K562 (cell line): ENCODE measurements at places on chromosomes 7 and 10. TPM values are rescaled to one million over a fixed set of nuclear protein-coding genes. Genes with fewer than 3 reads are reported as not detected.

The GIMAP6 gene
- total RNA-seq: 0.38 and 0.49 TPM in 2 replicates

The CALML3 gene
- total RNA-seq: not detected in 2 replicates

The TMEM196 gene
- total RNA-seq: not detected in 2 replicates

DNA sequence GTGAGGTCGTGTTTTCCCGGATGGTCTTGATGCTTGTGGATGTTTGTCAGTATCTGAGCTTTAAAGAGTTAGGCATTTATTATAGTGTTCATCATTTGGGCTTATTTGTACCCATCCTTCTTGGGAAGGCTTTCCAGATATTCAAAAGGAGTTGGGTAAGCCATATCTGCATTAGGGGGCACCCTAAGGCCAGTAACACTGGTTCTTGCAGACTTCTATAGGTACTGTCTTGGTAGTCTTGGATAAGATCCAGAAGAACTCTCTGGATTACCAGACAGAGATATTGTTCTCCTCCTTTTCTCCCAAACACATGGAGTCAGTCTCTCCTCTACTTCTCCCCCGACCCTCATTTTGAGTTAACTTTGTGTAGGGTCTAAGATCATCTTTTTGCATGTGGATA, 92.8 kb downstream of the SDK1 start:
- no peaks in the 10 kb centered on the region for H3K4me1 ChIP-seq
- H3K36me3 ChIP-seq: no peaks in the 10 kb centered on the region
- no peak for DNase-seq

DNA sequence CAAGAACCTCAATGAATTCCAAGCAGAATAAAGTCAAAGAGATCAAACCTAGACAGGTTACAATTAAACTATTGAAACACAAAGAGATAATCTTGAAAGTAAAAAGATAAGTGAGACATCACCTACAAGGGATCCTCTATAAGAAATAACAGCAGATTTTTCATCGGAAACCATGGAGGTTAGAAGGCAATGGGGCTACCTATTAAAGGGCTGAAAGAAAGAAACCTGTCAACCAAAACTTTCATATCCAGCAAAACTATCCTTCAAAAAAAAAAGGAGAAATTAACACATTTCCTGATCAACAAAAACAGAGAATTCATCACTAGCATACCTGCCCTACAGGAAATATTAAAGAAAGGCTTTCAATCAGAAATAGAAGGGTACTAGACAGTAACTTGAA, 244.9 kb downstream of the ARHGAP12 start:
- H3K36me3 ChIP-seq: no peaks in the 10 kb centered on the region
- no peak overlapping the region for H3K27ac ChIP-seq
- no peaks in the 10 kb centered on the region for H3K4me1 ChIP-seq
- no peak overlapping the region for H3K4me3 ChIP-seq
- no peak for DNase-seq

DNA sequence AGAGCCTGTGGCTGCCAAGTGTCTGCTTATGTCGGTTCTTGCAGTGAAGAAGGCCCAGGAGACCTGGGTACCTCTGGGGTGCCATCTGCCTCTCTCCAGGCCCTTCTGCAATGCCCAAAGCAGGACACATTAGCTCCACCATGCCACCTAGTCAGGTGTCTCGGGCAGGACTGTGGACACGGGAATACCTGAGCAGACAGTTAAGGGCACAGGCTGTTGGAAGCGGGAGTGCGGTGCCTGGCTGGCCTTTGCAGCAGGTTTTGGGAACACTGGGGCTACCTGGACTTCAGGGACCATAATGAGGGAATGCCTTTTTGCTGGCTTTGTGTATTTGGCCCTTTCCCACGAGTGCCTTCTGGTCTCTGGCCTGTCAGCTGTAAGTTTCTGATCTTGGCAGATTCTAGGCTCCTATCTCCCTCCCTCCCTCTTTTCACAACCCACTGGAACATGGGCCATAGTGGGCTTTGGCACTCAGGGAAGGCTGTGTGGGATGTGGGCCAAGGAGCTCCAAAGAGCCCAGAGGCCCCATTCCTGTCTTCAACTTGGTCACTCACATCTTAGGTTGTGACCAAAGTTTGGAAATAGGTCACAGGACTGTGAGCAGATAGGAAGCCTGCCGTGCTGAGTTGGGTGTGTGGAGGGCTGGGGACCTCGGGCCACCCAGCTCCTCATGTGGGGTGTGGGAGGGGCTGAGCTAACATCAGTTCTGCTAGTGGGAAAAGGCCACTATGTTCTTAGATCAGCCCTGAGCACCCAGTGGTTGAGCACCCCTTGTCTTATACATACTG, 41.5 kb upstream of the CXCL12 start:
- no peaks in the 10 kb centered on the region for H3K4me1 ChIP-seq
- no peaks in the 10 kb centered on the region; the same call in 1 of the 2 replicates for H3K27me3 ChIP-seq
- H3K36me3 ChIP-seq: no peaks in the 10 kb centered on the region
- H3K27ac ChIP-seq: no peak overlapping the region

DNA sequence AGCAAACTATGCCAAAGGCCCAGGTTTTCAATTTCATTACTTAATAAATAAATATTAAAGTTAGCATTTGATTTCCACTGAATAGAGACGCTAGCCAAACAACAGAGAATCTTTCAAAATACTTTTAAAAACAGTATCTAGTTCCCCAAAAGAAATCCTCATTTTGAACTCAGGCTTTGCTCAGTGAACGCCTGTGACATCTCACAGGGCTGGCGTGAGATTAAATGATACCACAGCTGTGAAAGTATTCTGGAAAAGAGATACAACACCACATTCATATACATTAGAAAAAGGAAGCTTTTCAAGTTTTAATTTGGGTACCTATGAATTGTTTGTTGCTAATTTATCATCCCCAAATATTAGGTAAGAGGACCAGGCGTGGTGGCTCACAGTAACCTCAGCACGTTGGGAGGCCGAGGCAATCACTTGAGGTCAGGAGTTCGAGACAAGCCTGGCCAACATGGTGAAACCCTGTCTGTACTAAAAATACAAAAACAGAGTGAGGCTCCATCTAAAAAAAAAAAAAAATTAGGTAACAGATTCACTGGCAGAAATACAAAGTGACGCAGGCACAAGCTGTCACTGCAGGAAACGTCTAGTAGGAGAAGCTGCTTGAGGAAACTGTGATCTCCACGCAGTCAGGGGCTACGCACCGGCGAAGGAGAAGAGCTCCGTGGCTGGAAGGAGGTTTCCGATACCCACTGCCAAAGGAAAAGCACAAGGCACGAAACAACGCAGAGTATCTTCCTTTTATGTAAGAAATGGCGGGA, 50.0 kb downstream of the AMZ1 start:
- H3K27me3 ChIP-seq: no peaks in the 10 kb centered on the region
- H3K36me3 ChIP-seq: no peaks in the 10 kb centered on the region
- peaks cover 36% of the 10 kb centered on the region for H3K4me1 ChIP-seq
- H3K4me3 ChIP-seq: no peak overlapping the region
- no peak for DNase-seq

DNA sequence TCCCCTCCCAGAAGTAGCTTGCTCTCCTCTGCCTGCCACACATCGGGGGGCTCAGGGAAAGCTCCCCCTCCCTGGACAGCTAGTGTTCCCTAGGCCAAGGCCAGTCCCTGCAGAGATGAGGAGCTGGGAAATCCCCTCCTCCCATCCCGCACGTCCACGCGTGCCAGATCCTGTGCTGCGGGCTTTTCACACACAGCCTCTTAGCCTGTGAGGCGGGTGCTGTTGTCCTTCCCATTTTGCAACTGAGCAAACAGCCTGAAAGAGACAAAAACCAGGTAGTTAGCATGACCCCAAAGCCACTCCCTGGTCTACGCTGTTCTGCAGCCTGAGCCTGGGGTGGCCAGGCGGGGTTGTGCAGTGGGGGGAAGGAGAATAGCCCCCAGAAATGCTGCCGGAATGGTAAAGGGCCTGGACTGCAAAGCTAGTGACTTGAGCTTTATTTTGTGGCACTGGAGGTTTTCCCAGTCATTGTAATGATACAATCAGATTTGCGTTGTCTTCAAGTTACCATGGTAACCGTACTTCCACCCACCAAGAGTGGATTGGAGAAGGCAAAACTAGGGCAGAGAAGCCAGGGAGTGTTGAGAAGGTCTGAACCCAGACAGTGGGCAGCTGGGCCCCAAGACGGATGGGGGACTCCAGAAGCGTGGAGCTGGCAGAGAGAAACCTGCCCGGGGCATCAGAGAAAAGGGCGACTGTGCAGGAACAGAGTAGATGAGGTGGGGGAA, 98.6 kb upstream of the KCTD7 start:
- H3K27me3 ChIP-seq: no peaks in the 10 kb centered on the region
- no peaks in the 10 kb centered on the region for H3K4me1 ChIP-seq
- DNase-seq: no peak
- H3K4me3 ChIP-seq: no peak overlapping the region

- H3K4me1 ChIP-seq: no peaks in the 10 kb centered on the region
- no peak overlapping the region for H3K27ac ChIP-seq
- no peak overlapping the region for H3K4me3 ChIP-seq
- no peak for DNase-seq
- no peaks in the 10 kb centered on the region for H3K36me3 ChIP-seq
Observed at GRCh38 chr7:132179080-132179430, 397.2 kb downstream of the PLXNA4 start.

DNA sequence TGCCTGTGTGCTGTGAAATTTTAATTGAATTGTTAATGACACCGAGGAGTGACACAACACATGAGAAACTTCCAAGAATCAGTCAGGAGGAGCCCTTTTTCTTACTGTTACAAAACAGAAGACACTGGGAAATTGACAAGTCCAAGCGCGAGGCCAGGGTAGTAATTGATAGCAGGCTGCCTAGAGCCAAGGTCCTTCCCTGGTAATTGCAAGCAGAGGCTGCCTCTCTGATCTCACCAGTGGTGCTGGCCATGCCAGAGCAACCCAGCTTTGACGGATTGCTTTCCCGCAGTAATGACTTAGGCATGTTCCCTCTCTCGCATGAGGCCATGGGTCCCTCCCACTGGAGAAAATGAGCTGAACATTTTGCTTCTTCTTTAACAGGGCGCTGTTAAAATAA, 111.5 kb downstream of the LRMDA start:
- no peaks in the 10 kb centered on the region for H3K36me3 ChIP-seq
- DNase-seq: no peak
- H3K27me3 ChIP-seq: no peaks in the 10 kb centered on the region
- no peak overlapping the region for H3K27ac ChIP-seq
- H3K4me1 ChIP-seq: no peaks in the 10 kb centered on the region

- H3K4me1 ChIP-seq: no peaks in the 10 kb centered on the region; the same call in 1 of the 2 replicates
- no peak overlapping the region for H3K4me3 ChIP-seq
- H3K27me3 ChIP-seq: peaks cover 8% of the 10 kb centered on the region; the same call in 2 of the 3 replicates
- no peaks in the 10 kb centered on the region for H3K36me3 ChIP-seq
- peak; percentile 2 for DNase-seq
Observed at GRCh38 chr7:104894726-104895521, 119.1 kb upstream of the KMT2E start.

DNA sequence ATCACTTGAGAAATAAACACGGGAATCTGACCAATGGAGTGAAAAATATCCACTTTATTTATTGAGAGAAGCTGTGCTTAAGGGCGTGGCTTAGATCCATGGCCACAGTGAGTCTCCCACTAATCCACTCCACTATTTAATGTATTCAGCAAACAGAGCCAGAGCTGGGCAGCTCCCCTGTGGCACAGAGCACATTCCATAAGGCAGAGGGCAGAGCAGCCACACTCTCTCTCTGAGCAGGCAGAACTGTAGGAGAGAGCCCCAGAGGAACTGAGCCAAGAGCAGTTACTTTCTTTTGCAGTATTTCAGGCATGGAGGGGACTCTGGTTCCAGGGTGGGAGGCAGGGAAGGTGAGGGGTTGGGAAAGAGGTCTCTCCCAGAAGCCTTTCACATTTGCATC, 106.0 kb downstream of the GALNT17 start:
- no peaks in the 10 kb centered on the region for H3K4me1 ChIP-seq
- no peaks in the 10 kb centered on the region for H3K36me3 ChIP-seq
- DNase-seq: no peak
- H3K4me3 ChIP-seq: no peak overlapping the region
- H3K27me3 ChIP-seq: peaks cover 9% of the 10 kb centered on the region

- no peaks in the 10 kb centered on the region for H3K4me1 ChIP-seq
- H3K27ac ChIP-seq: no peak overlapping the region
- peaks cover 10% of the 10 kb centered on the region; the same call in 1 of the 3 replicates for H3K27me3 ChIP-seq
- no peak for DNase-seq
- no peaks in the 10 kb centered on the region for H3K36me3 ChIP-seq
- H3K4me3 ChIP-seq: no peak overlapping the region
Observed at GRCh38 chr10:47092831-47093230, 181.6 kb downstream of the PTPN20 start.

DNA sequence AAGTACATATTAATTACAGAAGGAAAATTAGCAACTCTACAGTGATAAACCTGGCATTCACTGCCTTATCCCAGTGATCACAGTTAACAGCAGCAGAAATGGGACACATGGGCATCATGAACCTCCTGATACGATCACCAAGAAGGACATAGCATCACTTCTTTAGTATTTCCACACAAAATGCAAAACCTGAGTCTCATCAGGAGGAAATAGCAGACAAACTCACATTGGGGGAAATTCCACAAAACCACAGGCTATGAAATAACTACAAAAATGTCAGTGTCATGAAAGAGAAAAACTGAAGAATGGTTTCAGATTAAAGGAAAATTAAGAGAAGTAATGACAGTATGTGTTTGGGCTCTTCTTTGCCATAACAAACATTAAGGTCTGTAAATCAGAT, 12.0 kb upstream of the PURB start:
- H3K4me3 ChIP-seq: no peak overlapping the region
- no peak for DNase-seq
- H3K4me1 ChIP-seq: peaks cover 3% of the 10 kb centered on the region; the same call in 1 of the 2 replicates
- H3K27ac ChIP-seq: no peak overlapping the region

GRCh38 chr7:37549076-37549931, 100.6 kb upstream of the ELMO1 start:
- H3K27me3 ChIP-seq: peaks cover 5% of the 10 kb centered on the region; the same call in 1 of the 3 replicates
- no peaks in the 10 kb centered on the region for H3K36me3 ChIP-seq
- no peak for DNase-seq
- H3K4me3 ChIP-seq: no peak overlapping the region

- no peaks in the 10 kb centered on the region for H3K36me3 ChIP-seq
- H3K27ac ChIP-seq: no peak overlapping the region
- H3K4me3 ChIP-seq: no peak overlapping the region
Observed at GRCh38 chr7:108382932-108383331, 73.3 kb downstream of the NRCAM start.

GRCh38 chr10:112843623-112844022, 106.4 kb upstream of the TCF7L2 start:
- no peaks in the 10 kb centered on the region for H3K27me3 ChIP-seq
- H3K4me3 ChIP-seq: no peak overlapping the region
- no peaks in the 10 kb centered on the region for H3K36me3 ChIP-seq
- H3K4me1 ChIP-seq: peaks cover 16% of the 10 kb centered on the region
- peak; percentile 61 for DNase-seq
- peak overlapping the region; percentile 78 for H3K27ac ChIP-seq

GRCh38 chr7:98322331-98323270, 41.1 kb downstream of the BRI3 start:
- H3K27me3 ChIP-seq: peaks cover 27% of the 10 kb centered on the region
- H3K4me3 ChIP-seq: no peak overlapping the region
- peaks cover 3% of the 10 kb centered on the region; the same call in 1 of the 2 replicates for H3K4me1 ChIP-seq
